ENCODE measurements at places on chromosomes 16 and 17. TPM values are rescaled to one million over a fixed set of nuclear protein-coding genes. Genes with fewer than 3 reads are reported as not detected.
A peak's percentile ranks its signal among the peaks of the same experiment; 100 is the strongest.

DNA sequence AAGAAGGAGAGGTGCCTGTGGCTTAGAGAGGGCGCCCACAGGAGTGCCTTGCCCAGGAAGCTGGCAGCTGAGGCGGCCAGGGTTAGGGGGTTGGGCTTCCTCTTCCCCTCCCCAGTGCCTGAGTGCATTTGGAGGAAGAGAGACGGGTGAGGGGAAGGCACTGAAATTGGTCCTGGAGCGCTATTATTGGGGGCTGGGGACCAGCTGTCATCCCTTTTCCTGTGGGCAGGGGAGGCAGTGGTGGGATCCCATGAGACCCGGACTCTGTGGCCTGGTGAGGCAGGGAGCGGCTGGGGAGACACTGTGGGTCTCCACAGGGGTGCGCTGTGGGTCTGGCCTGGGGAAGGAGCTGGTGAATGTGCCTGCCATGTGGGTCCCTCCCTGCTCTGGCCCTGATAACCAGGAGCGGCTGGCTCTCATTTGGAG is 259.7 kb downstream of the SEC14L1 start:
- DNase-seq, result peak; percentile 44
- peaks cover 7% of the 10 kb centered on the region for H3K36me3 ChIP-seq
- H3K27ac ChIP-seq, result peak overlapping the region; percentile 43
- H3K4me3 ChIP-seq, result no peak overlapping the region
- H3K4me1 ChIP-seq, result no peaks in the 10 kb centered on the region
- H3K27me3 ChIP-seq, result no peaks in the 10 kb centered on the region

Gene SOCS1
- 11.0 TPM for total RNA-seq

DNA sequence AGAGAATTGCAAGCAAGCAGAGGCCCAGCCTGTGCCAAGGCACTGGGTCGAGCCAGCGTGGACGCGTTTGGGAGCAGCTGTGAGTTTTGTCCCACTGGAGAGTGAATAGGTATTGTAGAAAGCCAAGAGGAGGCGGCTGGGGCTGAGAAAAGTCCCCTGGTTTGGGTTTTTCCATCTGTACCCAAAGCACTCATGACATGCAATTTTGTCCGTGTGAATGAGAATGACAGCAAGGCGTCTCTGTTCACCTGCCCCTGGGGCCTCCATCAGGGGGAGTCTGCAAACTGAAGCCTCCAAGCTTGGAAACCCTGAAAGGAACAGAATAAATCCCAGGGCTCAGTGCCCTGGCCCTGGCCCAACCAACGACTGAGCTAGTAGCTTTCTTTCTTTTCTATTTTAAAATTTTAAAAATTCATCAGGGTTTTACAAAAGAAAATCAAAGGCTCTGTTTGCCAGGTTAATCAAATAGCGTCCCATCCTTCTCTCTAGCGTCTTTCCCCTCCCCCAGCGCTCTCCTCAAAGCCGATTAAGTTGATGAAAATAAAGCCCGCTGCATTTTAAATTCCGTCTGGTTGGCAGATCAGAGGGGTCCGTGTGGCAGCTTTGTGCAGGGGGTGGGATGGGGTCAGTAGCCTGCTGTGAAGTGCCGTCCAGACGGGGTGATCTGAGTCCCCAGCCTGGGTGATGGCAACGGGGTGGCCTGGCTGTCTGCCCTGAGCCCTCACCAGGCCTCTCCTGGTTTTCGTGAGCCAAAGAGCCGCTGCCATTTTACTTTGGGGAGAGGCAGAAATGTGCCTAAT is 171.0 kb downstream of the KATNIP start:
- H3K27ac ChIP-seq, result no peak overlapping the region
- no peaks in the 10 kb centered on the region for H3K36me3 ChIP-seq
- H3K4me3 ChIP-seq, result no peak overlapping the region
- no peaks in the 10 kb centered on the region for H3K27me3 ChIP-seq

DNA sequence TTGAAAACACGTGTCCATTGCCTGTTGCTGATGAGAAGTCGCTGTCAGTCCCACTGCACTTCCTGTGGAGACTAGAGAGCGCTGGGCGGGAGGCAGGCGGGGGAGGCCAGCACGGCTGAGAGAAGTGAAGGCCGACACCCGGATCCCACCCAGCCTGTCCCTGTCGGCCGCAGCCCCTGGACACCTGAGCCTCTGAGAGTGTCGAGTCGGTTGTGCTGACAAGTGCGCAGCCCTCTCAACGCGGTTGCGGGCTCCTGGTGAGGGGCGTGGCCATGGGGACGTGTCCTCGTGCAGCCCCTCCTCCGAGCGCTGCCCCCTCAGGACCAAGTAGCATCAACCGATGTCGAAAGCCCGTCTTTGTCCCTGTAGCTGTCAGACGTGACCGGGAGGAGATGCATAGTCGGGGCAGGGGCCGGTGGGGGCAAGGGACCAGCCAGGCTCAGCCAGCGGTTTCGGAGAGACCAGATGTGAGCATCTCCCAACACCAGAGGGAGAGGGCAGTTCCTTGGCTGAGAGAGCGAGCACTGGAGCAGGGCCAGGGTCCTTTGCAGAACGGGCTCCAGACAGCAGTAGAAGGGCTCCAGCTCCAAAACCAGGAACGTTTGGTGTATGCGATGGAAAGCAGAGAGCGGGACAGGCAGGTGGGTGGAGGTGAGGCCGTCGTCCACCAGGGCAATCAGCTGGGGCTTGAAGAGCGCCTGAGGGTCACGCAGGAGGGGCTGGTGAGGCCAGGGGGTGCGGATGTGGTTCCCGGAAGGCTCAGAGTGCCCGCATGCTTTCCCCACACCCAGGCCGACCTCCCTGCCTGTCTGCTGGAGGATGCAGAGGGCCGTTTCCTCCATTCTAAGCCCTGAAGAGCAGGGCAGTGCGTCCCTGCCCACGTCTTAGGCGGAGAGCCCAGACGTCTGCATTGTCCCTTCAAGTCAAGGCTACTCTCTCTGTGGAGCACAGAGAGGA is 43.3 kb upstream of the CHMP6 start:
- H3K36me3 ChIP-seq, result peaks cover 6% of the 10 kb centered on the region
- H3K27me3 ChIP-seq, result no peaks in the 10 kb centered on the region
- no peak overlapping the region for H3K27ac ChIP-seq
- no peaks in the 10 kb centered on the region for H3K4me1 ChIP-seq

Gene SDK2
- total RNA-seq, result 36.8 TPM

DNA sequence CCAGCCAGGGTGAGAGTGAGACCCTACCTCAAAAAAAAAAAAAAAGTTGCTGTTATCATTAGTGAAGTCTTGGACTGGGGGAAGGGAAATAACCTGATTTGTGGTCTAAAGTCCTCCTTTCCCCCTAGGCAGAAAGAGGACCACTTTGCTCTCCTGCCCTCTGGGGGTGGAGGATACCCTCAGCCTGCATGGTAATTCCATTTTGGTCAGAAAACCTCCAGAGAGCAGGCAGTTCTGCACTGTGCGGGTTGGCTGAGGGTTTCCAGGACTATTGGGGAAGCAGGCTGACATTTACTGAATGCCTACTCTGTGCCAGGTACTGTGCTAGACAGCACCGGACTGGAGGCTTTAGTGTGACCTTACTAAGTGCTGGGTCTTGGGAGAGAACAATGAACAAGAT is 2.6 kb downstream of the ADAP2 start:
- no peak overlapping the region for H3K4me3 ChIP-seq
- no peak overlapping the region for H3K27ac ChIP-seq
- DNase-seq, result no peak
- H3K36me3 ChIP-seq, result no peaks in the 10 kb centered on the region
- H3K27me3 ChIP-seq, result peaks cover 63% of the 10 kb centered on the region

DNA sequence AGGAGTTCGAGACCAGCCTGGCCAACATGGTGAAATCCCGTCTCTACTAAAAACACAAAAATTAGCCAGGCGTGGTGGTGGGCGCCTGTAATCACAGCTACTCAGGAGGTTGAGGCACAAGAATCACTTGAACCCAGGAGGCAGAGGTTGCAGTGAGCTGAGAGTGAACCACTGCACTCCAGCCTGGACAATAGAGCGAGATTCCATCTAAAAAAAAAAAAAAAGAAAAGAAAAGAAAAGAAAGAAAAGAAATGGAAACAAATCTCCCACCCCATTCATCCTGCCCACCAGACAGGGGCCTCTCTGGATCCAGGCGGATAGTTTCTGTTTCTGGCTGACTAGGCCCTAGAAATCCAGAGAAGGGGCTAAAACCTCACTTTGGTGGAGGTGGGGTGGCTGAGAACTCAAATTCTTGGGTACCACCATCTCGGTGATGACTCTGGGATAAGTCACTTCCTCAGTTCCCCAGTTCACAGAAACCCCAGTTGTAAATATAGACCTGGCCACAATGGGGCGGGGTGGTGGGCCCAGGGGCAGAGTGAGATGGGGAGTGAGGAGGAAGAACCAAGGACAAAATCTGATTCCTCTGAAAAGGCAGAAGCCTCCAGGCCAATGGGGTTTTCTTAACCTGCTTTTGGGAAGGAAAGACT is 22.2 kb downstream of the SOCS1 start:
- H3K27me3 ChIP-seq, result no peaks in the 10 kb centered on the region
- no peaks in the 10 kb centered on the region for H3K36me3 ChIP-seq
- DNase-seq, result no peak
- H3K4me3 ChIP-seq, result no peak overlapping the region
- H3K27ac ChIP-seq, result no peak overlapping the region

DNA sequence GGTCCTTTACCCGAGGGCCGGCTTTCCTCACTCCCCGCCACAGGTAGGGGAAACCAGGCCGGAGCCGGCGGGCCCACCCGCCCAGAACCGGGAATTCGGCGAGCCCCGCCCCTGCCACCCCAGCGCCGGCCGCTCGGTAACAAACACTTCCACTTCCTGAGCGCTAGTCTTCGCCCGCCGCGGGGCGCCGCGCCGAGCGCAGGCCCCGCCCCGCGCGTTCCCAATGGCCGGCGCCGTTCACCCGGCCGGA is 224 bp upstream of the NHERF1 start:
- H3K4me1 ChIP-seq, result peaks cover 39% of the 10 kb centered on the region
- H3K27me3 ChIP-seq, result no peaks in the 10 kb centered on the region
- DNase-seq, result no peak

Gene ACSM2A
- not detected for total RNA-seq

DNA sequence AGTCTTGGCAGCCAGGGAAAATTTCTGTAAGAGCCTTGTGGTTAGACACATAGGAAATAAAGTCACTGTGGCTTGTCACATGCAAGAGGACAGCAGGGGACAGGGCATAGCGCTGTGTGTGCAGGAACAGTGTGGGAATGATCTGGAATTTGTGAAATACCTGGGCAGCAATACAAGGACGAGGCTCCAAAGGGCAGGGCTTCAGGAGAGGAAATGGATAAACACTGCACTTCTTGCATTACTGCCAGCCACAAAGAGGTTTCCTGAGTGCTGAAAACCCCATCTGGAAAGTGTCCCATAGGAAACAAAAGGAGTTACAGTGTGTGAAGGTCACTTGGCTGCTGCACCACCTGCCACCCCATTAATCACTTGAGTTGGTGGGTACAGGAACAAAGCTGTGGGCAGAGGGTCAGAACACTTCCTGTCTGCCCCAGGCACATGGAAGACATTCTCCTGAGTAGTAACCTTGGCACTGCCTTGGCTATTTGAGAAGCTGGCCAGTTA is 12.1 kb upstream of the HP start:
- H3K36me3 ChIP-seq, result no peaks in the 10 kb centered on the region
- DNase-seq, result peak; percentile 40
- no peak overlapping the region for H3K4me3 ChIP-seq
- no peaks in the 10 kb centered on the region for H3K4me1 ChIP-seq

DNA sequence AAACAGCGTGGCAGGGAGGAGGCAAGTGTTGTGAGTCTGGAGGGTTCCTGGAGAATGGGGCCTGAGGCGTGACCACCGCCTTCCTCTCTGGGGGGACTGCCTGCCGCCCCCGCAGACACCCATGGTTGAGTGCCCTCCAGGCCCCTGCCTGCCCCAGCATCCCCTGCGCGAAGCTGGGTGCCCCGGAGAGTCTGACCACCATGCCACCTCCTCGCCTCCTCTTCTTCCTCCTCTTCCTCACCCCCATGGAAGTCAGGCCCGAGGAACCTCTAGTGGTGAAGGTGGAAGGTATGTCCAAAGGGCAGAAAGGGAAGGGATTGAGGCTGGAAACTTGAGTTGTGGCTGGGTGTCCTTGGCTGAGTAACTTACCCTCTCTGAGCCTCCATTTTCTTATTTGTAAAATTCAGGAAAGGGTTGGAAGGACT is at the start of gene CD19:
Gene CD19 (plus strand): TSS at position 171 of the 425 bp plus-strand sequence. CDS start 30 bp downstream, at position 201.
- peaks cover 6% of the 10 kb centered on the region for H3K4me1 ChIP-seq
- no peak within 1 kb of the TSS for H3K4me3 ChIP-seq
- DNase-seq, result no peak
- H3K36me3 ChIP-seq, result no peaks in the 10 kb centered on the region
- peak within 1 kb of the TSS; percentile 17 for H3K27ac ChIP-seq
- H3K27me3 ChIP-seq, result no peaks in the 10 kb centered on the region

GRCh38 chr17:81513372-81513752 is 763 bp upstream of the ACTG1 start:
- peaks cover 35% of the 10 kb centered on the region for H3K36me3 ChIP-seq
- peak overlapping the region; percentile 100 for H3K4me3 ChIP-seq
- DNase-seq, result peak; percentile 69
- H3K4me1 ChIP-seq, result peaks cover 29% of the 10 kb centered on the region

Gene WNT9B
- not detected for total RNA-seq

DNA sequence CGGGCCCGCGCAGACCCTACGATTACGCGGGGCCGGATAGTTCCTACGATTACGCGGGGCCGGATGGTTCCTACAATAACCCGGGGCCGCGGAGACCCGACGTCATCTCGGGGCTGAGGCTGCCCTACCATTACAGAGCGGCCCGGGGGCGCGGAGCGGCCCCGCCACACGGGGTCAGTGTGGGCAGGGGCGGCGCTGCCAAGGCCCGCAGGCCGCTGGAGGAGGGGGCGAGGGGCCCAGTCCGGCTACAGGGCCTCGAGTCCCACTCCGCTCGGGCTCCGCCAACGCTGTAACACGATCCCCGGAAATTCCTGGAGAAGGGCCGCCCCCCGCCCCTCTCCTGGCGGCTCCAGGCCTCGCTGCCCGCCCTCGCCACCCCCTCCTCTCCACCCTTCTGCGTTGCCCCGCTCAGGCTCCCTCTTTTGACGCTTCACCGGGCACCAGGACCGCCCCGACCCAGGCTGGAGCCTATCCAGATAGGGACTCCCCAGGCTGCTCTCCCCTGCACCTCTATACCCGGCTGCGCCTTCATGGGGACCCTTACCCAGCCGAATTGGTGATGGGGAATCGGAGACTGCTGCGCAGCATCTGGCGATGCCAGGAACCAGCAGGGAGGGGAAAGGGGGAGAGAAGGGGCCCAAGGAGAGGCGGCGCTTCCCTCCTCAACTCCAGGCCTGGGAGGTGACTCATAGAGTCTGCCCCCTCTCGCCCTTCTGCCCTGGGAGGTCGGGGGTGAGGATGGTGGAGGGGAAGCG is at the start of gene RAB34:
Gene RAB34 (minus strand): TSS at position 291 of the 755 bp plus-strand sequence. CDS start 602 bp downstream, outside the sequence.
- peaks cover 21% of the 10 kb centered on the region for H3K4me1 ChIP-seq
- H3K27me3 ChIP-seq, result no peaks in the 10 kb centered on the region
- H3K4me3 ChIP-seq, result peak within 1 kb of the TSS; percentile 50
- H3K27ac ChIP-seq, result peak within 1 kb of the TSS; percentile 90

GRCh38 chr16:80029761-80030481 is 429.4 kb upstream of the MAF start:
- DNase-seq, result no peak
- peaks cover 4% of the 10 kb centered on the region for H3K4me1 ChIP-seq
- no peaks in the 10 kb centered on the region for H3K36me3 ChIP-seq
